ENCODE measurements at places on chromosomes 2 and 18.

- no peak for DNase-seq
These were observed 206.2 kb downstream of the HNMT start for GRCh38 chr2:138170485-138170884.

- no peak for DNase-seq
These were observed 70.2 kb downstream of the LBH start for GRCh38 chr2:30301551-30301950.

DNA sequence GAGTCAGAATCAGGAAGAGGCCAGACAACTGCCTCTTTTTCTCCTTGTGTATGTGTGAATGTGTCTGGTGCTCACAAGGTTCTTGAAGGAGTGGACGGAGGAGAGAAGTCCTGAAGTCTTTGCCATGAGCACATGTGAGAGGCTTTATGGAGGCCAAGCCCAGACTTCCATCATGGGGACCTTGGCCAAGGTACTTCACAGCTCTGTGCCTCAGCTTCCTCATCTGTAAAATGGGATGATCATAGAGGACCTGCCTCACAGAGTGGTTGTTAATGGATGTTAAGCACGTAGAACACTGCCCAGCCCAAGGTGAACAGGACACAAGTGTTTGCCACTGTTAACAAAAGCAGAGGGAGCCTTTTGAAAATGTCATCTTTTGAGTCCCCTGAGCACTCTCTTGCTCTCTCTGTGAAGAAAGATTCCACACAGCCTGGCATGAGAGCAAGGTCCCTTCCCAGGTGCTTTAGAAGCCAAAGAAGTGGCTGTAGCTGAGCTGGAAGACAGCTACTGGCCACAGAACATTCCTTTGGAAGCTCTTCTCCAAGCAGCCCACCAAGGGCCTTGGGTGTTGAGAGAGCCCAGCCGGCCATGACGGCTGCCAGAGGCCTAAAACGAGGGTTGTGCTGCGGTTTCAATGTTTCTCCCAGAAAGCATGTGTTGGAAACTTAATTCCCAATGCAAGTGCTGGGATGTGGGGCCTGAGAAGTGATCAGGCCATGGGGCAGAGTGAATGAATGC is 41.8 kb upstream of the ASPRV1 start:
- DNase-seq = no peak

- no peak for DNase-seq
These were observed 218.1 kb downstream of the ARHGAP15 start for GRCh38 chr2:143347271-143347695.

DNA sequence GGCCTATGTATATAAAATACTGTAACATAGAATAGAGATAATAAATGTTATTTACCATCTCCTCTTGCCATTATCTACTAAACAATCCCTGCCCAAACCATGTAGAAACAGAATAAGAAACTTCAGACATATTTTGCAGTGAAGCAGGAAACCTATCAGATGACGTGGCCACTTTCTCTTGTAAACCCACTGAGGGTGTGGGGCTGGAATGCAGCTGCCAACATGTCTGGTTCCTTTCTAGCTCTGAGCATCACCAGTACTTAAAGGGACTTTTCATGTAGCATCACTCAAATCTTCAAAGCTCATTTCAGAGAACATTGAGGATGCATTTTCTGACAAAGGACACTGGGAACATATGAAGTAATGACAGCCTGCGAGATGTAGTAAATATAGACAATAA is 251.8 kb downstream of the LPIN1 start:
- no peak for DNase-seq

DNA sequence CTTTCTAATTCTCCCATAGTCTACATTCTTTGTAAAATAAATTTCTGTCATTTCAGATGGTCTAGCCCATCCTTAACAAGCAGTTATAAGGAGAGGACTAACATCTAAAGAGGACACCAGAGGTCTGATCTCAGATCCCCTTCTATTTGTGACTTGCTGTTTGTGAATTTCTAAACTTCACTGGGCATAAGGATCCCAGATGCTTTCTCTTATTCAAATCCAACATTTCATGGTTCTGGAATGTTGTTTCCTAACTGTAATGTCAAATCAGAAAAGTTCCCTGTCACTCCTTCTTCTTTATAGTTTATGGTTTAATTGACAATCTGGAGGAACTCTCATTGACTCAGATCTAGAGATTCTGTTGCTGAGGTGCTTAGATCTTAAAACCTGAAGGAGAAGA is 430.2 kb downstream of the MEIS1 start:
- no peak for DNase-seq

DNA sequence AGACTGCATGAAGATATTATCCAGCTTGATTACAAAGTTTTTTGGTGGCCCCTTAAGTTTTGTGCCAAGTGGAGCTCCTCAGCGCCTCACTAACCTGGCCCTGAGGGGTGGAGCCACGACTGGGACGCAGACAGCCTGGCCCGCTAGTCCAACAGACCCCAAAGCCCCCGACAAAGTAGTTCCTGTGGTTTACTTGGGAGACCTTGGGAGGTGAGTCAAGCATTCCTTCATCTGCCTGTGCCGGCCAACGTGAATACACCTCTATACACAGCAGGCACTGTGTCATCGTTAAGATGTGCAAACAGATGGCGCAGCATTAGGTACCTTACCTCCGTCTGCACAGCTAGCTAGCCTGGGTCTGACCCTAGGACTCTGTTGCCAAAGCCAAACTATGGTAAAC is 55.0 kb upstream of the LAMA1 start:
- no peak for DNase-seq

- no peak for DNase-seq
These were observed 52.7 kb upstream of the ITM2C start for GRCh38 chr2:230812033-230812432.

DNA sequence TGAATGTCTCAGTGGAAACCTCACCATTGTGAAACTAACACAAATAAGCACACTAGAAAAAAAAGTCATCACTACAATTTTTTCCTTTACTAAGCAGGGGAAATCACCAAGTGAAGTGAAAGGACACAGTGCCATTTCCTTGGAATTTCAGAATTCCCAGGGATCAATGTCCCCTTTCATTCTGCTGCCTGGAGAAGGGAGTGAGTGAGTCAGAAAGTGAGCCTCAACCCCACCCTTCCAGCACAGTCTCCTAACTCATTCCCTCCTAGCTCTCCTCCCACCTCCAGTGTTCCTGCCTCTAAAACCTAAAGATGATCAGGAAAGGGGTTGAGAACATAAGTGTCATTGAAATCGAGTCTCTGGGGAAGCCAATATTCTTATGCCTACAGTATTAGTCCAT is 608.5 kb downstream of the RNF144A start:
- DNase-seq = no peak

DNA sequence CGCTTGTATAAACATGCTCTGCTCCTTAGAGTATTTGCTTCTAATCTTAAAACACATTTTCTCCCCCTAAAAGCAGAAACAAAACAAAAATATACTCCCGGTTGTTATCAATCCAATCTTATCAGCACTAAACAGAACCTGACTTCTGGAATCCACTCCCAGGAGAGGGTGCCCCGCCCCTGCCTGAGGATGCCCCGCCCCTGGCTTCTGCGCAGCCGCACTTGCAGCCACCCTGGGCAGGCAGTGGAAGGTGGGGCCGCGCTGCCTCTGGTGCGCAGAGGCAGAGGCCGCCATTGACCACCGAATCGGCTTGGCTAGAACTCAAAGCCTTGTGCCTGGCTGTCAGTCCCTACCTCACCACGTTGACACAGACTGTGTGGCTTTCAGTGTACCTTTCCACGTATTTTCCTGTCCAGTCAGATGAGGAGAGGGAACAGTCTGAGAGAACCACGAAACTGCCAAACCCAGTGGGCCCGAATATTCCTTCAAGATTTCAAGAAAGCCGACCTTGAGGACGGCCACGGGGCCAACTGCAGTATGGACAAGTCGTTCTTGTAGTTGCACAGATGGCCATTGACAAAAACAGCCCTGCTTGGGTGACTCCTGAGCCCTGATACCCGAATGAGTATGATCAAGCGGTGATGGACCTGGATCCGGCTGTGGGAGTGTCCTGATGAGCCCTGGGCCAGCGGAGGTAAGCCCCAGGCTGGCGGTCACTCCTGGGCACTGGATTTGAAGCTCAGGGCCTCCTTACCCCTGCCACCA is 46.2 kb upstream of the ARHGAP28 start:
- DNase-seq = no peak

- no peak for DNase-seq
These were observed 34.9 kb downstream of the OSBPL1A start for GRCh38 chr18:24362757-24363156.

DNA sequence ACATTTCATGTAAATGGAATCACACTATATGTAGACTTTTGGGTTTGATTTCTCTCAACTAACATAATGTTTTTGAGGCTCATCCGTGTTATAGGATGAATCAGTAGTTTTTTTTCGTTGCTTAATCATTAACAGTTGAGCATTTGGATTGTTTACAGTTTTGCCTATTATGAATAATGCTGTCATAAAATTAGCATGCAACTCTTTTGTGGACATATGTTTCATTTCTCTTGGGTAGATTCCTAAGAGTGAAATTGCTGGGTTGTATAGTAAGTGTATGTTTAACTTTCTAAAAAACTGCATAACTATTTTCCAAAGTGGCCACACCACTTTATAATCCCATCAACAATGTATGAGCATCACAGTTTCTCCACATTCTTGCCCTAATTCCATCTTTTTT is 7.7 kb upstream of the RHBDD1 start:
- DNase-seq = no peak

- DNase-seq = no peak
These were observed 94.3 kb downstream of the MBP start for GRCh38 chr18:77038182-77038858.
